Inflammatory macrophage treated with lipopolysaccharide for 1 hour (primary cell): ENCODE measurements at places on chromosomes 11 and 22.

DNA sequence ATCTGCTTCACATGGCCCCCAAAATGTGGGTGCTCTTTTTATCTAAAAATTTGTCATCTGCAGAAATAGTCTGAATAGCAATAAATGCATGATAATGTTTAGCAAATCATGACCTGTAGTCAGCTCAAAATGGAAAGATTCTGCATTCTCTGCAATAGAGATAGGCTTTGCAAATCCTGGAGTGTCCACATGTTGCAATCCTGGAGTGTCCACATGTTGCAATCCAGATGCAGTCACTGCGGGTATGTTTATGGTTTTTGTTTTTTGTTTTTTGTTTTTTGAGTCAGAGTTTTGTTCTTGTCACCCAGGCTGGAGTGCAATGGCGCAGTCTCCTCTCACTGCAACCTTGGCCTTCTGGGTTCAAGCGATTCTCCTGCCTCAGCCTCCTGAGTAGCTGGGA lies 20.2 kb upstream of the LRRC32 start:
- peak; percentile 100 for DNase-seq

- DNase-seq, result no peak
Observed at GRCh38 chr11:78940500-78941225, 366.0 kb upstream of the NARS2 start.

DNA sequence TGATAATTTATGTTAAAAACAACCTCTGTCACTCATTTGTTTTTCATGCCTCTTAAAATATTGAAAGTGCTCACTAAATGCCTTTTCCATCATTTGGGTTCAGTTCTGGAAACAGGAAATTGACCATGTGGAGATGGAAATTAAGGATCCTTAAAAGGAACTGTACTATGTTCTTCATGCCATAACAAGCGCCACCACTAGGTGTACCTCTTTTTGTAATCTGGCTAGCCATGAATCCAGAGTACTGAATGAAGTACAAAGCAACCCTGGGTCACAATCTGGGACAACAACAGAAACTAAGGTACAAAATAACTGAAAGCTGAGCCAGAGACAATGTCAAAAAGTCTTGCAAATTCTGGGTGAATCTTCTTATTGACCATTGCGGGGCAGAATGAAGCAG lies 559.1 kb downstream of the FAM181B start:
- DNase-seq, result no peak

DNA sequence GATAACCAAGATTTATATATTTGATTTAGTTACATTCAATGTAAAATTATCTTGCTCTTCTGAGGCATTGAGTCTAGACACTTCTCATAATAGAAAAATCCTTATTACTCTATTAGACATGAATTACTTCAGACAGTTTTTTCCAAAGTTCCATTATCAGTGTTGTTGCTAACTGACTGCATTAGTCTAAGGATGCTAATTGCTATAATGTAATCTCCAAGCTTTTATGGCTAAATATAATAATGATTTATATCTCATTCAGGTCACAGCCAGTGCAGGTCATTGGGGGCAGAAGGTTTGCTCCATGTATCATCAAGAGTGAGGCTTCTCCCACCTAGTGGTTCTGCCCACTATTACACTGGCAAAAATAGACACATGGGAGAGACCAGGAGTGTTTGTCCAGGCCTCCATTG lies 377.2 kb upstream of the DDI1 start:
- DNase-seq, result no peak

DNA sequence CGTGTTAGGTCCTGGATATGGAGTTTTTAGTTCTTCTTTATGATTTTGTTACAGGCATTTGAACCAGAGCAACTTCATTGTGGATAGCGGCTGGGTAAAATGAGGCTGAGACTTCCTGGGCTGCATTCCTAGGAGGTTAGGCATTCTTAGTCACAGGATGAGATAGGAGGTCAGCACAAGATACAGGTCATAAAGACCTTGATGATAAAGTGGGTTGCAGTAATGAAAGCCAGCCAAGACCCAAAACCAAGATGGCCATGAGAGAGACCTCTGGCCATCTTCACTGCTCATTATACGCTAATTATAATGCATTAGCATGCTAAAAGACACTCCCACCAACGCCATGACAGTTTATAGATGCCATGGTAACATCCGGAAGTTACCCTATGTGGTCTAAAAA lies 23.4 kb upstream of the CLMP start:
- no peak for DNase-seq

DNA sequence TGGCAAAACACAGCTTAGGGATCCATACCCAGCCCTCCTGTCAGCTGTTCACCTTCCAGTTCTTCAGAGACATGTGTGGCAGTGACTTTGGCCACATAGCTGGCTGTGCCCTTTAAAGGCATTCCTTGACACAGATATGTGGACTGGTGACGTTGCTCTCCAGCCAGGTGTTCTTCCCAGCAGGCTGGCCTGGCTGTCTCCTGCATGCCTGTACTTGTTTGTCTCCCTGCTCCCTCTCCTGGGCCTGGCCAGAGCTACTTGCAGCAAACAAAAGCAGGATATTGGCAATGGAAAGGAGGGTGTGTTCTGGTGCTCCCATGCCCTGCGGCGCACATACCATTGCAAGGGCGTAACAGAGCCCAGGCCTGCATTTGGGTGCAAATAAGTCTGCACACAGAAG lies 38.3 kb downstream of the PIK3IP1 start:
- no peak for DNase-seq

- no peak for DNase-seq
Observed at GRCh38 chr22:19892925-19893324, 38.3 kb upstream of the GNB1L start.

- DNase-seq, result no peak
Observed at GRCh38 chr11:130649801-130650200, 201.4 kb downstream of the ADAMTS15 start.

GRCh38 chr11:124842305-124842704 lies 22.9 kb upstream of the ROBO3 start:
- DNase-seq, result no peak

DNA sequence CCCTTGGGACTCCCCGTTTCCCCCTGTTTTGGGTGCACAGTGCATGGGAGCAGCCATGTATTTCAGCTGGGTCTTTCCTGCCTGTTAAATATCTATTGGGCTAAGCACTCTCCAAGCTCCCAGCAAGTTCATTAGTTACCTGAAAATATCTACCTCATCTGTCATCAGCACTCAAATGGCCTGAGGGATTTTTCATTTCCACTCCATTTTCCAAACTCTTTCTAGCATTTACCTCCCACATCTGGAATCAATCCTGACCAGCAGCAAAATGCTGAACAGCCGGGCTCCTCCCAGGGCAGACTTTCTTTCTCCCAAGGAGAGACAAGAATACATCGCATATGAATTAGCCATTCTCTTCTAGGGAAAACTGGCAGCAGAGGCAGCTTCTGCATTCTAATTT lies 273.5 kb upstream of the MPPED2 start:
- DNase-seq, result no peak
